Ecto neural progenitor cell (in vitro differentiated cells): ENCODE measurements at places on chromosomes 5 and 9.
A peak's percentile ranks its signal among the peaks of the same experiment; 100 is the strongest.

DNA sequence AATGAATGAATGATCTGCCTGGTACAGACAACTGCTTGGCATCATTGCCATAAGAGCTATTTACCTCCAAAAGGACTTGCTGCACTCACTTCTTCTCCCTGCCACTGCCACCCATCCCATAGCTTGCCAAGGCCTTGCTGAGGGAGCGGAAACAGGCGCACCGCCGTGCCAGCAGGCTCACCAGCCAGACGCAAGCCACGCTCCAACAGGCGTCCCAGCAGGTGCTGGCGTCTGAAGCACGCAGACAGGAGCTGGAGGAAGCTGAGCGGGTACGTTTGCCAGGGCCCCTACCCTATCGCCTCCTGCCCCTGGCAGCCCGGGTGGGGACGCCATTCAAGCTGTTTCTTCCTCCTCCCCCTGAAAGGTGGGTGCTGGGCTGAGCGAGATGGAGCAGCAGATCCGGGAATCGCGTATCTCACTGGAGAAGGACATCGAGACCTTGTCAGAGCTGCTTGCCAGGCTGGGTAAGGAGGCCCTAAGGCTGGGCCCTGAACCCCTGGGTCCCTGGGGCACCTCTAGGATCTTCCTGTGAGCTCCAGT is 8.9 kb upstream of the AIF1L start:
- no peak for DNase-seq

DNA sequence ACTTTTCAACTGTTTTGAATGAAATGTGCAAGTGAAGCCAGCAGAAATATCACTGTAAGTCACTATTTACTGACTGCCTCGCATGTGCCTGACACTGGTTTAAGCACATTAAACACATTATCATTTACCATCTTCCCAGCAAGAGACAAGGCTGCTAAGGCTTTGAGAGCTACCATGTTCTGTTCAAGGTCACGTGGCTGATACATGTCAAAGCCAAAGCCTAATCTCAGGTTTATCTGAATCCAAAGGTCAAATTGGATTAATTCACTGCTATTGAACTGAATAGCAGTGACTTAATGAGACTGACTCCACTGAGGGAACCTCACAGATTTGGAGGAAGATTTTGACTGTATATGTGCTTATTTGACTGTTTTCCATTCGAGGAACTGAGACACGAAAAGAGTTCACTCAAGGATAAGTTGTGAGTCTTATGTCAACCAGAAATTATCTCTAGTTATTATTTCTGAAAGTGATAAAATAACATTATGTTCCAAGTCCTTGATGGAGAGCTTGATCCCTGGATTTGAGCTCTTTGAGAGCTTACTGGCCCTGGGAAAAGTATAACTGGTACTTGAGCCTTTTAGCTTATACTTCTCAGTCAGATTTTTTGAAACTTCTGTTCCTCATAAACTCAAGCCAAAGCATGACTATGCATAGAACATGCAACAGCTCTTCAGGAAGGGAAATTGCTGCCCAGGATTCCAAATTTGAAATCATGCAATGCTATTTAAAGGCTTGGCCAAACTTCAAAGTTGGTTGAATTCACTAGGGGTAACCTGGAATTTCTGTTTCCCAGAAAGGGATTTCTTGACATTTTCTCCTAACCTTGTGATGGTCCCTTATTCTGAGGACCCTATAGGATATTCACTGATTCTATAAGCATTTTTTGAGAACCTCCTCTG is 23.4 kb upstream of the ARHGAP26 start:
- no peak for DNase-seq

DNA sequence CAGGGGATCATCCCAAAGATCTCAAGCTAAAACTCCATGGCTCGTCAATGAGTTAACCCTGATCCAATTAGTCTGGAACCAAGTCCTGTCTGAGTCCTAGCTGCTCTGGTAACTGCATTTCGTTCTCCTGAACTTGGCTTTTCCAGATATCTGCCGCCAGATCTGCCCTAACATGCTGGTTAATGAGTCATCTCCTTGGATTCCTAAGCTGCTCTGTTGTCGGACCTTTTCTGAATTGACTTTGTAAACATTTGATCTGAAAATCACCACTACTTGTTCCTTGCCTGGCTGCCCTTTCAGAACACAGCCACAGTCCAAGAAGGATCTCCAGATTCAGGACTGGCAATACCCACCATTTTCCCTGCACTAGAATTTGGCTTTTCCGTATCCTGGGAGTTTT is 473.0 kb downstream of the ZSWIM6 start:
- DNase-seq: no peak

DNA sequence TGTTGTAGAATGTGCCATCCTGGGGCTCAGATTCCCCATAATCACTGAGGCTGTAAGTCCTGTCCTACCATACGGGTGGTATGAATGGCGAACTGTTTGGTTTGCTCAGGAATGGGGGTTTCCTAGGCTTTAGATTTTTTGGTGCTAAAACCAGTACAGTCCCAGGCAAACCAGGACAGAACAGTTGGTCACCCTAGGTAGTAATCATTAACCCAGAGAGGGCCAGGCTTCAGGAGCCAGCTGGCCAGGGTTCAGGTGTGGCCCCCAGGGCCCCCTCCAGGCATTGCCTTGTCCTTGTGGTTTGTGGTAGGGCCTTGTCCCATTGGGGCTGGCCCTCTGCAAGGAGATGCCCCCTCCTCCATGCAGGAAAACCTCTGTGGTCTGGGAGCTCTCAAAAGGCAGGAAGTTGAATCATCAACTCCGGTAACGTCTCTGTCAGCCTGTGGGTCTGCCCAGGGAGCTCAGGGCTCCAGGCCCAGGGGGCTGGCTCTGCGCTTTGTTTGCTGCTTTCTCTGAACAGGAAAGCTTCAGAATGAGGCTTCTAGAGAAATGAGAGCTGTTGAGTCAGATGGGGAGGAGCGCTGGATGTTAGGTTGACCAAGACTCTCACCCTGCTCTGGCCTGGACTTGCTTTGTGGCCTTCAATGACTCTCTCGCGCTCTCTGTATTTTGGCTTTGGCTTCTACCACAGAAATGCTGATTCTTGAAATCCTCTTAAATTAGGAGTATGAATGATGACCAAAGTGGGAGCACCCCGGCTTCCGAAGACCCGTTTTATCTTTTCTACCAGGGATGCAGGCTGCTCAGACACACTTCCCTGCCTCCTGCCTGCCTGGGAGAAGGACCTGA is 22.2 kb upstream of the JADE2 start:
- no peak for DNase-seq

DNA sequence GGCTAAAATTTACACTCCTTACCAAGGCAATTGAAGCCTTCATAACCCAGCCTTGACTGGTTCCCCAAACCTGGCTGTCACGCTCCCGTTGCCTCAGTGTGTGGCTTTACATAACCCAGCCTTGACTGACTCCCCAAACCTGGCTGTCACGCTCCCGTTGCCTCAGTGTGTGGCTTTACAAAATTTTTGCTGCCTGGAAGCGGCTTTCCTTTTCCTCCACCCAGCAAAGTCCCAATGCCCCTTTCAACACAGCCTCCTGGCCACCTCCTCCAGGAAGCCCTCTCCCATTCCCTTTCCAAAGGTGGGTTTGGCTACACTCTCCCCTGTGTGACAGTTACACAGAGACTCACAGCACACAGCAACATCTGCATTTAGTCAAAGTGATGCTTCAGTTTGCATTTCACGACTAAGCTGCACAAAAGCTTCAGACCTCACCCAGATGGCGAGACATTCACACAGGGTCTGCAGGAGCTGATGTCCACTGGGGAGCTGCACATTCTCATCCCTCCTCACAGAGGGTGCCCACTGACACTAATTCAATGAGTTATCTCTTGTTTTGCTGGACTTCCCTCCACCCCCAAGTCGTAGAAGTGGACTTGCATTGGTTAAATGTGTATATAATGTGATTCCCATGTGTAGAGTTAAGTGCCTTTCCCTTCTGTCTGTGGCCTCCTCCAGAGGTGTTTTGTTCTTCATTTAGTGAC is 156.6 kb upstream of the PHYKPL start:
- DNase-seq: no peak

- DNase-seq: peak; percentile 84
Measured at GRCh38 chr5:176812269-176813259, 2.2 kb downstream of the UNC5A start.

- DNase-seq: no peak
Measured at GRCh38 chr9:123561046-123561445, 205.0 kb downstream of the CRB2 start.

GRCh38 chr9:112846528-112847488 is 43.9 kb downstream of the SLC46A2 start:
- no peak for DNase-seq

- peak; percentile 70 for DNase-seq
Measured at GRCh38 chr9:96020792-96021550, 145.5 kb downstream of the ERCC6L2 start.

DNA sequence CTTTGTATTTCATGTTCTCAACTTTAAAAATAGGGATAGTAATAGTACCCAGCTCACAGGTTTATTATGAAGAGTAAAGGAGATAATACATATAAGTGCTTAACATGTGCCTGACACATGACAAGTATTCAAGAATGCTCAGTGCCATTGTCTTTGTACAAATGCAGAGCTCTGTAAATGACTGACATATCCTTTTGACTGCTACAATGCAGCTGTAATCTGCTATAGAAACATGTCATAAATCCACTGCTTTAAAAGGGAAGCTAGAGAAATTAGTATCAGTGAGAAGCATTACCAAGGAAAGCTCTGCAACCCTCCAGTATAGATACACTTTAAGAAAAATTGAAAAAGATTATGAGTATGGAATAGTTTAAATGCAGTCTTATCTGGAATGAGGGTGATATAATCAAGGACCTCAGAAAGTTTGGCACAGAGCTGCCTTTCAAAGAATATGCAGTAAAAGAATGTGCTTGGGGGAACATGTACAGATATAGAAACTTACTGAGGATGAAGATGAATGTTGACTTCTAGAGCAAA is 17.9 kb downstream of the ERAP1 start:
- no peak for DNase-seq
